Activated T-helper 9 cell treated with anti-CD3 and anti-CD28 coated beads, Interleukin-2, amount 50 U/mL, for 16 hours (primary cell): ENCODE measurements at places on chromosomes 7 and 10.

- no peak for DNase-seq
Measured at GRCh38 chr10:35364808-35365207, 28.5 kb downstream of the CCNY start.

- no peak for DNase-seq
Measured at GRCh38 chr7:158442260-158442659, 145.4 kb downstream of the PTPRN2 start.

DNA sequence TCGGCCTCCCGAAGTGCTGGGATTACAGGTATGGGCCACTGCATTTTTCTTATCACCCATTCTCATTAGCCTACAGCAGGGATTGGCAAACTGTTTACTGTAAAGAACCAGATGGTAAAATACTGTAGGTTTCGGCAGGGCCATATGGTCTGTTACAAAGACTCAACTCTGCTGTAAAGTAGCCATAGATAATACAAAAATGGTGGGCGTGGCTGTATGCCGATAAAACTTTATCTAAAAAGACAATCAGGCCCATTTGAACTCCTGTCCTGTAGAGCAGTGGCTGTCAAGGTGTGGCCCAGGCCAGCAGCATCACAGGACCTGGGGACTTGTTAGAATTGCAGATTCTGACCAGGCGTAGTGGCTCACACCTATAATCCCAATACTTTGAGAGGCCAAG lies 134.3 kb downstream of the CUX1 start:
- no peak for DNase-seq

GRCh38 chr7:128829391-128830166 lies 627 bp upstream of the FLNC start:
- no peak for DNase-seq

- DNase-seq, result no peak
Measured at GRCh38 chr7:70997261-70997660, 134.7 kb upstream of the GALNT17 start.

DNA sequence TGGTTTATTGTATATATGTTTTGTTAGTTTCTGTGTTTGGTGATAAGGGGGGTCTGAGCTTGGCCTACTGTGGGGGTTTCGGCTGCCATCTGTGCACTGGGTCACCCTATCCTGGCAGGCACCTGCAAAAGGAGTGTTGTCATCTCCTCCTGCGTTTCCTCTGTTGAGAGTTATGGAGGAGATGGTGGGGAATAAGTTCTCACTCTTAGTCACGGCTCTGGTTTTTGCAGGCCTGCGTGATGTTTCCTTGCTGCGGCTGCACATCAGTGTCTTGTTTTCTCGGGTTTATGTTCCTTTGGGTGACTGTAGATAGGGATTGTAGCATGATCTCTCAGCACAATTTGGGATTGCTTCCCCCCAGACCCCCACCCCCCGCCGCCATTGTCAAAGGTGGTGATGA lies 36.8 kb downstream of the CCM2 start:
- DNase-seq, result no peak

DNA sequence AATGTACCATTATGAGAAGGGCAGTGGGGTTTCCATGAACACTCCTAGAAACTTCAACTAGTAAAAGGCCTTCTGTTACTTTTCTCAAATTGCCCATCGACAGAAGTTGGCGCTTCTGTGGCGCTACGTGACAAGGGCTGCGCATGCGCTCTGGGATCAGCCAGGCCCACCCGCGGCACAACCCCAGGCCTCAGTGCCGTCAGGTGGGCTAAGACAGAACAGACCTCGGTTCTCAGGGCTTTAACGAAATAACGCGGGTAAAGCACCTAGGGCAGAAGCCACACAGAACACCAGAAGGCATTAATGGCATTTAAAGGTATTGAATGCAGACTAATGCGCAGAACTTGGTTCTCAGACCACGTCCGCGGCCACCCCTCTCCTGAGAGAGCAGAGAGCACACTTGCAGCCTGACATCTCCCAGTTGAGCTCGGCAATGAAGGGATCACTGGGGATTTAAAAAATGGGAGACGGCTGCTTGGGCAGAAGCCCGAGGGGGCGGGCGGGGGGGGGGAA lies 67.6 kb upstream of the CTNNA3 start:
- peak; percentile 70 for DNase-seq

DNA sequence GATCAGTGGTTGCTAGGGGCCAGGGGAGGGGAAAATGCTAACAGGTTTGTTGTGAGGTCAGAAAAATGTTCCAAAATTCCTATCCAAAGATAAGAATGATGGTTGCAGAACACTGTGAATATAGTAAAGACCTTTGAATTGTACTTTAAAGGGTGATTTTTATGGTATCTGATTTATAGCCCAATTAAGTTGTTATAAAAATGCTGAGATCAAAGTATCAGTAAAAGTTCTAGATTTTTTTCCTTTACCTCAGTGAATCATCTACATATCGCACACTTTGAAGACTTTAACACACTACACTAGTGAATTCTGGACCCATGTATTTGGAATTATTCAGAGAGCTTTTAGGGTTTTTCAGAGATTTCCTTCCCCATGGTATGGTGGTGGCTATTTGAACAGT lies 275.4 kb downstream of the WDR37 start:
- no peak for DNase-seq

DNA sequence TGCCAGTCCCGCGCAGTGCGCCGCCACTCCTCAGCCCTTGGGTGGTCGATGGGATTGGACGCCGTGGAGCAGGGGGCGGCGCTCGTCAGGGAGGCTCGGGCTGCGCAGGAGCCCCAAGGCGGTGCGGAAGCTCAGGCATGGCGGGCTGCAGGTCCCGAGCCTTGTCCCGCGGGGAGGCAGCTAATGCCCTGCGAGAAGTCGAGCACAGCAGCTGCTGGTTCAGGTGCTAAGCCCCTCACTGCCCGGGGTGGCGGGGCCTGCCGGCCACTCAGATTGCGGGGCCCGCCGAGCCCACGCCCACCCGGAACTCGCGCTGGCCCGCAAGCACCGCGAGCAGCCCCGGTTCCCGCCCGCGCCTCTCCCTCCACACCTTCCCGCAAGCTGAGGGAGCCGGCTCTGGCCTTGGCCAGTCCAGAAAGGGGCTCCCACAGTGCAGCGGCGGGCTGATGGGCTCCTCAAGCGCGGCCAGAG lies 14.4 kb upstream of the WASL start:
- DNase-seq, result no peak

DNA sequence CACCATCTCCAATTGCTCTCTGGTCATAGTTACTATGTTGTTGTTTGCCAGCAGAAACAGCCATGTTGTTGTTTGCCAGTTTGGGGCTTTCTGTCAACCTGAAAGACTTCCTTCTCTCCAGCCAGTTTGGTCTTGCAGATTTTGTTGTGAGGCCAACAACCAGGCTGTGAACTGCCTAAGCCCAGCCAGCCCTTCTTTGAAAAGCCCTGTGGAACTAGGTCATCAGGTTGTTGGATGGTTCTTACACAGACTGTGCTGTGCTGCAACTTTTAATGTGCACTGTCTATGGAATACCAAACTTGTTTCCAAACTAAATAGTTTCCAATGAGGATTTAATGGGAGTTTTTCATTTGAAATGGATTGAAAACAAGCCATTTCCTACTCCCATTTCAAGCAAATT lies 592.7 kb upstream of the GALNT17 start:
- no peak for DNase-seq

GRCh38 chr10:16521311-16522016 lies at the start of gene C1QL3:
C1QL3 (minus strand) TSS chr10:16521879; CDS start chr10:16521065, 814 bp downstream.
- no peak for DNase-seq

GRCh38 chr7:92417913-92418312 lies 29.4 kb upstream of the GATAD1 start:
- no peak for DNase-seq

DNA sequence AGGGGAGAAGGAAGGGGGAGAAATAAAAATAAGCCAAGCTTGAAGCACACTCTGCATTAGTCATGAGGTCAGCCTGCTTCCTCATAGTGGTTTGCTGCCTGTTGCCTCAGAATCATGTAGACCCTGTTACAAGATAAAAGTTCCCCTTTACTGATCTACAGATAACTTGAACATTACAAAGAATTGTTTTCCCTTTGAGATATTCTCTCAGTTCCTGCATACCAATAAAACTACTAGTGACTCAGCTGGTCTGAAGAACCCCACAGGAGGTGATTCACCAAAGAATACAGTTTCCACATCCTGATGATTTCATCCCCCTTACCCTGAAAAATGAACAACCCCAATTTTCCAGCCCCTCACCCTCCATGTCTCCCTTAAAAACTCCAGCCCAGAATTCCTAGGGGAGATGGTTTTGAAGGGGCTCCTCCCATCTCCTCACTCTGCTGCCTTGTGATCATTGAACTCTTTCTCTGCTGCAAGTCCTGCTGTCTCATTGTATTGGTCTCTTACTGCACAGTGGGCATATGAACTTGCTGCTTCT lies 31.5 kb upstream of the NRP1 start:
- no peak for DNase-seq

- DNase-seq, result no peak
Measured at GRCh38 chr10:104321725-104322415, 16.4 kb downstream of the ITPRIP start.

- DNase-seq, result no peak
Measured at GRCh38 chr10:3034616-3035015, 32.7 kb upstream of the PFKP start.
